Activated CD4-positive, alpha-beta T cell treated with anti-CD3 and anti-CD28 coated beads for 48 hours (primary cell): ENCODE measurements at places on chromosomes 2 and 18.

- no peak for DNase-seq
These were observed 172.0 kb upstream of the SERPINE2 start for GRCh38 chr2:224211181-224211480.

GRCh38 chr18:50133526-50133925, 61.4 kb downstream of the MYO5B start:
- no peak for DNase-seq

DNA sequence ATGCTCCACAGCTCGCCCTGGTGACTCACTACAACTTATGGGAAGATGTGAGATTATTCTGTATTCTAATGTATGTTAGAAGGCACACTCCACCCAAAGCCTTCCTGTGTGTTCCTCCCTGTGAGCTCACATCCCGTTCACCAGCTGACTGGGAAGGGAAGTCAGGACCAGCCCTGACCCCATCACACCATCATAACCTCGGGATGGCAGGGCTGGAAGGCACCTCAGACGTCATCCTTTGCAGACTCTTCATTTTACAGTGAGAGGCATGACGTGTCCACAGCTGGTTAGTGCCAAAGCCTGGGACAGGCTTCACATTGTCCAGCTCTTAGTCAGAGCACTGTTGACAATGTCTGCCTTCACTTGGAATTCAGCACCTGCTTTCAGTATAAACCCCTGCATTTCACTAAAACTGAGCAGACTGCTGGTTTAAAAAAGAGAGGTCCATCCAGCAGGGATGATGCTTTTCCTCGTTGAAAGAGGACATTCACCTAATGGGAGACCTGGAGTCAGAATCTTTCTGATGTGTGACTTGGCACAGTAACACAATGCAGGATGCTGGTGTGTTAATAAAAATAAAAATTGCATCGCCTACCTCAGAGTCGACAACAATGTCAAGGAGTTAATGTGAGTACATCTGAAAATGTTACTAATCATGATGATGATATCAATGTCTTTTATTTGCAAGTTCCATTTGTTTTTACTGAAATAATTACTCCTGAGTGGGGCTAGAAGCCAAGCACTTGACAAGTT, 418.0 kb upstream of the TNP1 start:
- no peak for DNase-seq

GRCh38 chr18:79614211-79614955, 65.2 kb upstream of the CTDP1 start:
- DNase-seq, result no peak

DNA sequence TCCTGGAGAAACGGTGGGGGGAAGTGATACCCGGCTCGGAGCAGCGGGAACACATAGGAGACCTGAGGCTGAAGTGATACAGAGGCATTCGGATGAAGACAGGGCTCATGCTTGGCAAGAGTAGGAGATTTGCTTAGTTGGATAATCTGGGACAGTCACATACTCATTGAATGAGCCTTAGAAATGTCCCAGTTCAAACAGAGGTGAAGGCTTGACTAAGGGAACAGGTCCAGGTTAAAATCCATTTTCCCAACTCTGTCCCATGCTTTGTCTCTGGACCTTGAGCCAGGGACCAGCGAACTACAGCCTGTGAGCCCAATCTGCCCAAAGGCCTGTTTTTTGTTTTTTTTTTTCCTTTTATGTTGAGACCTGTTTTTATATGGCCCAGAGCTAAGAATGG, 1.3 kb downstream of the UGT1A6 start:
- no peak for DNase-seq

- DNase-seq, result no peak
These were observed 41.9 kb downstream of the TAF1B start for GRCh38 chr2:9885036-9885684.

DNA sequence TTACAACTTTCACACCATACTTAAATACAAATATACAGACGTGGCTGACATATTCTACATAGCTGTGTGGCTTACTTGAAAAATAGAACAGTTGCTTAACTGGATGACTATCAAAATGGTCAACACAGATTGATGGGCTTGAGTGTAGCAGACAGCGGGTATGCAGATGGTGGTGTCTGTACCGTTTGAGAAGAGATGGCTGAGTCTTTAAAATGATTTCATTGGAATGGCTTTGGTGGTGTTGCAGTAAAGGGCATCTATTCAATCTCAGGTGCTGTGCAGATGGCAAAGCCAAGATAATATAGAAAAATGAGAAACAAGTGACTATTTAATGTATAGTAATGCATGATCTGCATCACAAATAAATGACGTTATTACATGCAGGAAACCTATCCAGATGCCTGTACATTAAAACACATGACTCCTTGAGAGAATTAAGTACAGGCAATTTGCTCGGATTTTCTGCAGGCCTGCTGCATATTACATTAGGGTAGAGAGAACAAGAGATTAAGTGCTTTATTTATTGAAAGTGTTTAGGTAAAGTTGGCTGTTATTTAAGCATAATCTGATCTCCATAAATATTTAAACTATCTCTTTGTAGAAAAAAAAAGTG, 68.5 kb downstream of the AGPS start:
- DNase-seq, result no peak

- DNase-seq, result no peak
These were observed 40.5 kb downstream of the ARHGEF4 start for GRCh38 chr2:130877258-130877657.

GRCh38 chr2:42569883-42570282, 1.5 kb downstream of the MTA3 start:
- no peak for DNase-seq

- DNase-seq, result no peak
These were observed 59.2 kb upstream of the PEX13 start for GRCh38 chr2:60958361-60958760.

- DNase-seq, result no peak
These were observed 11.6 kb upstream of the ALLC start for GRCh38 chr2:3646446-3646845.

- DNase-seq, result no peak
These were observed 5.5 kb downstream of the EN1 start for GRCh38 chr2:118841828-118842461.
